NCI-H69 (cell line): ENCODE measurements at places on chromosomes 7 and 10.

DNA sequence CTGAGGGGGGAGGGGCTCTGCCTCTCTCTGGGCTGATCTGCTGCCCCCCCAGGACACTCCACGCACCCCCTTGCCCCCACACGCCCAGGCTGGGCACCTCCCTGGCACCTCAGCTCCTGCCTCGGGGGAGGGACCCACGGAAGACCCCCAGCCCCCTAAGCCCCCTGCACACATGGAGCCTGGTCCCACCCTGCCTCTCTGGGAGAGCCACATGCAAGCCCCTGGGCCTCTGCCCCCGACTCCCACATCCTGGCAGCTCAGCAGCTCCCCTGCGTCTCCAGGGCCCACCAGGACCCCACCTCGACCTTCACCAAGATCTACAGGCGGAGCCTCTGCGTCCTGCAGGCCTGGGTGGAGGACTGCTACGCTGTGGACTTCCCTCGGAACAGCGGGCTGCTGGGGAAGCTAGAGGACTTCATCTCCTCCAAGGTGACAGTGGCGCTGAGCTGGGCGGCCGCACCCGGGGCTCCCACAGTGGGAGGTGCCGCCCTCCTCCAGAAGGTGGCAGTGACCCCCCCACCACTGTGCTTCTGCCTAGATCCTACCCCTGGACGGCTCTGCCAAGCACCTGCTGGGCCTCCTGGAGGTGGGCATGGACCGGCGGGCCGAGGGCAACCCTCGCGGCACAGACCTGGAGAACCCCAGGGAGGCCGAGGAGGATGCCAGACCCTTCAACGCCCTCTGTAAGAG is 18.7 kb upstream of the UTF1 start:
- no peak for DNase-seq

DNA sequence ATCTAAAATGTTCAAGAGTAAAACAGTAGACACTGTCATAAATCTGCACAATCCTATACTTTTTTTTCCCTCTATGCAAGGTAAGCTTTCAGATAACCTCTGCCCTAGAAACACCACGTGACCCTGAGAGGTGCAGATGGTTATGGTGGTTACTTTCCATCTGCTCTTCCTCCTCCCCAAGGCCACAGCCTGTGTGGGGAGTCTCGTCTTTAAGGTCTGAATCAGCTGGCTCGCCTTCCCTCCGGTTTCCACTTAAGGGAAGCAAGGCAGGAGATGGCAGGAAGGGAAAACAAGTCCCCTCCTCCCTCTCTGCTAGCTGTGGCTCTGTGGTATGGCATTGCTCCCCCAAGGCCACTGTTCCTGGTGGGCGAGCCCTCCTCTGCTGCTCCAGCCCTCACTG is 181.8 kb downstream of the GLI3 start:
- no peak for DNase-seq

DNA sequence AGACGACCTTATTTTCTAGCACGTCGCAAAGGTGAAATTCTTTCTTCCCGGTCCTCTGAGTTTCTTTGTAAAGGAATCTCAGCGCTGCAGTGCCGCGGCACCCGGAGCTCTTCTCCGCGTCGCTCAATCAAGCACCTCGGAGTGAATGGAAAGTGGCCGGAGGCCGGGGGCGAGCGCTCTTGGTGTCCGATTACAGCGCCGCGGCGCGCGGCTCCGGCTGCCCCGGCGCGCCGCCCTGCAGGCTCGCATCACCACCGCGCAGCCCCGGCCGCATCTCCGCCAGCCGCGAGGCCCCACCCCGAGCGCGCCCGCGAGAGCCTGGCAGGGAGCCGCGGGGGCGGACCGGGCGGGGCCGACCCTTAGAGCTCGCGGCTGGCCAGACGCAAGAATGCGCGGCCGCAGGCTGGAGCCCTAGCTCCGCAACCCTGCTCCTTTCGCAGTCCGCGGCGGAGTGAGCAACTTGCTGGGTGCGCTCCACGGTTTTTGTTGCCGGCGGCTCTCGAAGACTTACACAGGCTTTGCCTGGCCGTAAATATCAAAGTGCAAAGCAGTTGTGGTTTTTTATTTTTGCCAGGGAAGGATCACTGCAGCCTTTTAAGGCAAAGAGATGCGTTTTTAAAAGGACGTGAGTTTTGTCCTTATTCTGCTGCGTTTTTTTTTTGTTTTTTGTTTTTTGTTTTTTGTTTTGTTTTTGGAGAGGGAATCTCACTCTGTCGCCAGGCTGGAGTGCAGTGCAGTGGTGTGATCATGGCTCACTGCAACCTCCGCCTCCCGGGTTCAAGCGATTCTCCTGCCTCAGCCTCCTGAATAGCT is at the start of gene SEMA3C:
Gene SEMA3C, minus strand, starts transcription at position 143 of the 813 bp plus-strand sequence. CDS start 2,270 bp downstream, outside the sequence.
- DNase-seq, result peak; percentile 99

DNA sequence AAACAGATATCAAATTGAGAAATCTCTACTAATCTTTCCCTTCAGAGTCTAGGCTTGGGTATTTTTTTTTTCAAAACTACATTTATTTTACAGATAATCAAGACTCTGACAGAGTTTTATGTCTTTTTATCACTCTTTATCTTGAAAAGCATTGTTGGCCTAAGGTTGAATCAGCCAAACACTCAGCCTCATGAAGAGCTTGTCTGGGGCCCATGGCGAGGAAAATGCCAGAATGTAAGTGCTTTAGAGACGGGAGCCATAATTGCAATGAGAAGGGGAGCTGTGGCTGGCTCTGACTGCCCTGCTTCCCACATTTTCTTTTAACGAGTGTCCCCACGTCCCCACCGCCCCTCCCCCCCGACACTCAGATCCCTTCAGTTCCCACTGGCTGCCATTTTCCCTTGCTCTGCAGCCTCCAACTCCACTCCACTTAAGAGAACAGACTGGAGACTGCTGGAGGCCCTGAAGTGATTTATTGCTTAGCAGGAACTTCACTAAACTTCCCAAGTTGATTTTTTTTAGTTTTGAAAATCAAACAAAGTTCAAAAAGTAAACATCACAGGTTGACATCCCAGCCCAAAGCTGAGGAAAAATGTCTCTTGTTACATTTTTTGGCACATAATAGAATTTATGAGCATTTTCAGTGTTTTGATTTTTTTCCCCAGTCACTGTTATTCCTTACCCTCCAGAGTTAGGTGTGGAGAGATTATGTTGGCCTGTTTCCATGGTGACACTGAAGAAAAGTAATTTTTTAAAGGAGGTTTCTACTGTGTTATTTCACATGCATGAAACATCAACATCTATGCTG is 637.5 kb upstream of the GALNT17 start:
- DNase-seq, result no peak

DNA sequence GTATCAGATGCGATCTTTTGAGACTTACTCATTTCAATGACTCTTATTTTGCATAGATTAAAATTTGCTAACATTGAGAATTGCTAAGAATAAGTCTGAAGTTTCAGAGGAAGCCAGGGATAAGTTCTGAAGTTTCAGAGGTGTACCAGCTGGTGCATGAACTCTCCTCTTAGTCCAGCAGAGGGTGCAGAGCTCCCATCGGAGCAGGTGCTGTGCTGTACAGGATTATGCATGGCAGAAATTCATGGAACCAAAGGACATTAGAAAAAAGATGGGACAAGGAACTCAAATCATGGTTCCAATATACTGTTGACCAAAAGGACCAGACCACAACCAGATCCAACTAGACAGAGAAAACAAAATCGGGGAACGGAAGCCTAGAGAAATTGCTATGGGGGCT is 41.9 kb downstream of the MGAM2 start:
- peak; percentile 77 for DNase-seq

DNA sequence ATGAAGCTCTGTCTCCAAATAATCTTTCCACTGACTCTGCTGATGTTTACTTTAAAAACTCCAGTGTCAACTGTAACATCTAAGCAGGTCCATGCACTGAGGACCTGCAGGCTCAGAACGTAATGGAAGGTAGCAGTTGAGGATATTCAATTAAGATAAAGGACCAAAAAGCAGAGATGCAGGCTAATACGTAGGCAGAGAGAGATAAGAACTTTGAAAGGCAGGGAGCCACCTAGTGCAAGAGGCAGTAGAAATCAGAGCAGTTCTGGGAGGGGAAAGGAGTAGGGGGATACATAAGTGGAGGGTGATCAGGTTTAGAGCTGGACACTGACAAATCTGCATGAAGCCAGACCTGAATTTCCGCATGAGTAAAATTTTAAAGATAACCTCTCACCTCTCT is 114.5 kb upstream of the POM121L12 start:
- no peak for DNase-seq

DNA sequence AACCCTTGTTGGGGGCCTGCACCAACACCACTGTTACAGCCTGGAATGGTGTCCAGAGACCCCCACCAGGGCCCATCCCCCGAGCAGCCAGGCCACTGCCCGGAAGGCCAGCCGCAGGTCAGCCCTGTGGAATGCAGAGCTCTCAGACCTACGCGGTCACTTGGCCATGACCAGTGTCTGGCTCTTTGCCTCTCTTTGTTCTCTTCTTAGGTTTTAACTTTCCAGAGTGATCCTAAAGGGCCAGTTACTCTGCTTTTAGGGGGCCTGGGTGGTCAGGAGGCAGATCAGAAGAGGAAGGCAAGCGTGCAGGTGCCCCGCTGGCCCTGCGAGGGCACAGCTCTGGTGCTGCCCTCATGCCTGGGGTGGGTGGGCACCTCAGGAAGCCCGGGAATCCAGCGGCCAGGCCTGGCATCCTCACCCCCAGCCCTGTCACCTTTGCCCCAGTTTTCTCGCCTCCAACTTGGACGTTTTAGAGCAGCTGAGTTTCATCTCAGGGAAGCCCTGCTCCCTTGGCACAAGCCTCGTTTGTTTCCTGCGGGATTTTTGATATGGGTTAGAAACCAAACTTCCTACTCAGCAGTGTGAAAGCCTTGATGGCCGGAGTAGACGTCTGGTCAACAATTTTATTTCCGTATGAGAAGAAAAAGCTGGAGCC is 62.5 kb upstream of the CHST15 start:
- no peak for DNase-seq

DNA sequence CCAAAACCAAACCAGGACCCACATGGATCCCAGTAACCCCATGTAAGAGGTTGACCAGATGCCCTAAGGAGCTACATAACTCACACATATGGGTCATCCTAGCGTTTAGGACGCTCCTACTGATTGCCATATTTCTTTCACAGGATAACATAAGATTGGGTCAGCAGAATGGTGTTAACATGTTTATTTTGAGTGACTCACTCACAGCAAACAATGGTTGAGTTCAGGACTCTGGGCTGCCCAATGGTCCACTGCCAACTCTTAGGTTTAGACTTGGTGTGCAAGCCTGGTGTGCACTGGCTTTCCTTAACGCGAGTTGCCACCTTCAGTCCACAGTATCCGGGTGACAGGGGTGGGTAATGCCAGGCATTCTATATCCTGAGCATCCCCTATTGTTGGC is 211.5 kb downstream of the GPAM start:
- no peak for DNase-seq

DNA sequence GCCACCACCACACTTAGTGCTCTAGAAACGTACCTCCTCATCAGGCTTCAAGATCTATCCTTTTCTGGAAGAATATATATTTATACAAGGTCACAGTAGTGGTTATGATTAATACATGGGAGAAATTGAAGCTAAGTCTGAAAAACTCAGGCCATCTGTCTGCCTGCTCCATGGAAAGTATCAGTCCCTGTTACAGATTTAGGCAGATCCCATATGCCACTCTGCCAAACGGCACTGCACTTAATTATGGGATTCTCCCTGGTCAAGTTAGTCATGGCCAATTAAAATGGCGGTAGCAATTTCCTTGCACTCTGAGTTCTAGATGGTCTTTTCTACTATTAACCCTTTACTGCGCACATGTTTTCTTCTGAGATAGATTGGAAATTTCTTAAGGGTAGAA is 740.0 kb downstream of the SUGCT start:
- DNase-seq, result peak; percentile 38

GRCh38 chr7:138000081-138000701 is 1.7 kb downstream of the CREB3L2 start:
- peak; percentile 75 for DNase-seq

DNA sequence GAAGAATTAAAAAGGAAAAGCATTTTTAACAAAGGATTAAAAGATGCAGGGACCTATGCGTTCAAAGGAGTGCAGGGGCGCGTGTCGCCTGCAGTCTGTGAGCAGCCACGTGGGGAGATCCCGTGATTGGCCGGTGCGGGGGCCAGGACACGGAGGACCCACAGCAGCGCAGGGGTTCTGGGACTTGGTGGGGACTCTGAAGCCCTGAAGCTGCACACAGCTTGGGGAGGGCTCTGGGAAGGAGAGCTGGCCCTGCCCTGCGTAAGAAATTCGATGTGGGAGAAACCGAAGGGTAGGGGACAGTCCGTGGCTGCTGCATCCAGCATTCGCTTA is 268.1 kb downstream of the KLF6 start:
- no peak for DNase-seq

GRCh38 chr7:102841290-102841689 is 71.5 kb upstream of the LRRC17 start:
- DNase-seq, result peak; percentile 18

DNA sequence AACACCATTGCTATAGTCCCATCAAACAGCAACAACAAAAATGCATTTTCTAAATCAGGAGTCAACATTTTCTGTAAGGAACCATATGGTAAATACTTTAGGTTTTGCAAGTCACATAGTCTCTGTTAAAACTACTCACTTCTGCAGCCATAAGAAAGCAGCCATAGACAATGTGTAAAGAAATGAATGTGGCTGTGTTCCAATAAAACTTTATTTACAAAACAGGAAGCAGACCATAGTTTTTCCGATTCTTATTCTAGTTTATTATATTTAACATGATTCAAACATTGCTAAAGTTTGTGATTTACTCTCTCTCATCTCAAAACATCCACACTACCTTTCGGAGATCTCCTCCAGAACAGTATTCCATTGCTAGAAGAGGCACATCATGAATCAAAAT is 6.9 kb downstream of the CHUK start:
- DNase-seq, result no peak

DNA sequence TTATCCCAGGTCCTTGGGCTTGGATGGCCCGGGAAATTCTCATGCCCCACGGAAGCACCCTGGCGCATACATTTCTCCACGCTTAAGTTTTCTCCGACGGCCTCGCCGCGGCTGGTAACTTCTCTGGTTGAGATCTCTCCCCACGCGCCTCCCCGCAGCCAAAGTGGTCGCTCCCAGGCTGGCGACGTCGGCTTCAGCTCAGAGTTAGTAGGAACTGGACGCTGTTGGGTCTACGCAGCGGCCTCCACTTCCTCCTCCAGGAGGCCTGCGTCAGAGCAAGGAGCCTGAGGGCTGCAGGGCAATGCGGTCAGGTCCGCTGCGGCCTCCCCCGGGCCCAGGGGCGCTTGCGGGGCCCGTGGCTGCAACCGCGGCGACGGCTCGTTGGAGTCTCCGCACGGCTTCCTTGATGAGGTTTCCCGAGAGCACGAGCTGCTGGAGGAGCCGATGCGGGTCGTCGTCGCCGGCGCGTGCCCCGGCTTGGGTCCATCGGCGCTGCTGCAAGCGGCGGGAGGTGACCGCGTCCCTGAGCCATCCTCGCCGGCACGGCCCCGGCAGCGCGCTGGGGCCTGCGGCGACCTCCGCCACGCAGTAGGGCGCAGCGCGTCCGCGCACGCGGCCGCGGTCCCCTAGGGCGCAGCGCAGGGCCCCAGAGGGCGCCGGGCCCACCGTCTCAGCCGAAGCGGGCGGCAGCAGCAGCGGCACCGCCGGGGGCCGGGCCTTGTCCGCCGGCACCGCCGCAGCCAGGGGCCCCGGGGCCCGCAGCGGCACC is 744 bp downstream of the FRAT2 start:
- peak; percentile 53 for DNase-seq
